ENCODE measurements at places on chromosomes 1 and 21.

GRCh38 chr1:31523769-31524168 lies 52.5 kb upstream of the TINAGL1 start:
- no peak for DNase-seq

- no peak for DNase-seq
These were observed 1058.0 kb upstream of the ADGRL4 start for GRCh38 chr1:80064524-80064923.

DNA sequence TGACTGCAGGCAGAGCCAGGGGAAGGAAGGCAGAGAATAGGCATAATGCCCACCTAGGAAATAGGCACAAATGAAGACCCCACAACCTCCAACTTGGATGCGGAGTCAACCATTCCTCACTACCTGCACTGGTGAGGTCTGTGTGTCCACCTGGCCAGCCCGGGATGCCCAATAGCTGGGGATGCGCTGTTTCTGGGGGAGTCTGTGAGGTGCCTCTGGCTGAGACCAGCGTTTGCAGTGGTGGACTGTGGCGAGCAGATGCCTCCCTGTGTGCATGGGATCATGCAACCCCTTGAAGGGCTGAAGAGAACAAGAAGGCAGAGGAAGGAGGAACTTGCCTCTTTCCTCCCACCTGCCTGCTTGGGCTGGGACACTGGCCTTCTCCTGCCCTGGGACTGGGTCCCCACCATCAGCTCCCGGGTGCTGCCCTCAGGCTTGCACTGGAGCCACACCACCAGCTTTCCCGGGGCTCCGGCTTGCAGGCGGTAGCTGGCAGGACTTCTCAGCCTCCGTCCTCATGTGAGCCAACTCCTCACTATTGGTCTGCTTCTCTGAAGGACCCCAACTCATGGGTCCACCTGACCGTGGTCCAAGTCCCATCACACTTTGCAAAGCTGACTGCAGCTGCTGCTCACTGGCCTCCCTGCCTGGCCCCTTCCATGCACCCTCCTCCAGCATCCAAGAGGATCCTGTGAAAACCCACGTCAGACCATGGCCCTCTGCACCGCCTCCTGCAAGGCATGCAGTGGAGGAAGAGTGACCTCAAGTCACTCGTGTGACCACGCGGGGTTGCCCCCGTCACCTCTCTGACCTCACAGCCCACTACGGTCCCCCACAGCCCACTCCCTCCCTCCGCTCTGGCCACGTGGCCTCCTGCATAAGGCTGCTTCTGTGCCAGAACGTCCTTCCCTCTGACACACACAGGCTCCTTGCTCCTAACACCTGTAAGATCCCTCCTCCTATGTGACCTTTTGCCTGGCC lies 2.7 kb upstream of the PDE9A start:
- no peak for DNase-seq

DNA sequence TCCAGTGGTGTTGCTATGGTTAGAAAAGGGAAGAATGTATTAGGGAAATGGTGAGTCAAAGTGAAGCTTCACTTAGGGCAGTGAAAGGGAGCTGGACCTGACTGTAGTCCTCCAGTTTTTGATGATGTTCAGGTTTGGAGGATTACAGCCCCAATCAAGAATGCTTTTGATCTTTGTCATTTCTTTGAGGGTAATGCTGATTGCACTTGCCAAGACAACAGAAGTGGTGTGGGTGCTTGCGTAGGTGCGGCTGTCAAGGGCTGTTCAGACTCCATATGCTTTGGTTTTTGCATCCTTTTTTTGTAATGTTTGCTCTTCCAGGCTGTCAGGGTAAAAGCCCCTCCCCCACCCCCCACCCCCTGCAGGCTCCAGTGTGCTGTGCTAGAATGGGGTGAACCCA lies 38.9 kb downstream of the HHAT start:
- no peak for DNase-seq

- no peak for DNase-seq
These were observed 354.1 kb upstream of the LRRC7 start for GRCh38 chr1:69213644-69214043.

GRCh38 chr1:201144701-201145100 lies 9.6 kb downstream of the TMEM9 start:
- no peak for DNase-seq

DNA sequence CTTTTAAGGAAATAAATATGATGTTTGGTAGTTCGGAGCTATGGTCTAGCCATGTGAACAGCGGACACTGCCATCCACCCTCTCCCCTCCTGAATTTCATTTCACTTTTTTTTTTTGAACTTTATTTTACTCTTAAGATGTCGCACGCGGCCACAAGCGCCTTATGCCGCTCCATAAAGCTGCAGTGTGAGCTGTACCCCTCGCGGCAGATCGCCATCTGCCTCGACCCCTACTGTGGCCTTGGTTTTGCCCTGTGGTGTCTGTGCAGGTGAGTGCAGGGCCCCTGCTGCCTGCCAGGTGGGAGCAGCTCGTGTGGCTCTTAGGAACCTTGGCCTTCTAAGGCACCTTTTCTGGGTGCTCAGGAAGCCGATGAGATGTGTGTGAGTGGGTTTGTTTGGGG lies 48.1 kb downstream of the S100B start:
- DNase-seq, result no peak

DNA sequence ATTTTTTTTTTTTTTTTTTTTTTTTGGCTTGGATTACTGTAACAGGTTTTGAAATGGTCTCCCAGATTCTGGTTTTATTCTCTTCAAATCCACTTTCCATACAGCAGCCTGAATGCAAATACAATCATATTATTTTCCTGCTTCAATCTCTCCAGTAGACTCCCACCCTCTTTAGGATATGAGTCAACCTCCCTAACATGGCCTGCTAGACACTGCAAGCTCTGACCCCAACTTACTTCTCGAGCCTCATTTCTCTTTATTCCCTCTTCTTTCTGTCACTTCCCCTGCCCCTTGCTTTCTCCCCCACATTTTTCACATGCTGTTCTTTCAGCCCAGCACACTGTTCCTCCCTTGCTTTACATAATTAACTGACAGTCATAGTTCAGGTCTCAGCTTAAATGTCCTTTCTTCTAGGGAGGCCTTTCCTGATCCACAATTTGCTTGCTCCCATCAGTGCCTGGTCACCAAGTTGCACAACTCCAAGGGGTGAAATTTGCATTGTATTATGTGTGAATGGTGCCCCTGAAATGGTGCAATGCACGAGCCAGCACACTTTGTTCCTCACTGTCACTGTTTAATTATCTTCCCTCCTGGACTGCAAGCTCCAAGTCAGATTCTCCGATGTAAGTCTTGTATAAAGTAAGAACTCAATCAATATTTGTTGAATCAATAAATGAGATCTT lies 22.1 kb upstream of the IL19 start:
- DNase-seq, result no peak

- no peak for DNase-seq
These were observed 5.9 kb upstream of the STUM start for GRCh38 chr1:226542623-226543103.

GRCh38 chr1:30778154-30778978 lies 20.8 kb upstream of the LAPTM5 start:
- DNase-seq, result no peak

- peak; percentile 95 for DNase-seq
These were observed at the start of gene SLC2A5 for GRCh38 chr1:9069326-9070100. SLC2A5 (minus strand) TSS chr1:9069635; CDS start chr1:9069536, 99 bp downstream.

DNA sequence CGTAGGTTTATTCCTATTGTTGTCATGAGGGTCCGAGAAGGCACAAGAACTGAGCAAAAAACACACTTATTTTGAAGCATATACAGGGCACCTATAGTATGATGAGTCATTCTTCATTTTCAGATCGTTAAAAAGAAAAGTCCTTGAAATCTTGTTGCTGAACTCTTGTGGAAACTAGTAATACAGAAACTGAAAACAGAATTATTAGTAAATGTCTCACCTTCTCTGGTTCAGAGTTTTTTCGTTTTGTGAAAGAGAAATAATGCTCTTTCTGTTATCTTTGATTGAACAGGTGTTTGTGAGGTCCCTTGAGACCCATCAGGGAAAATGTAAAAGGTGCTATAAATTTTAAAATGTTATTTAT lies 102.0 kb upstream of the COA6 start:
- DNase-seq, result no peak

DNA sequence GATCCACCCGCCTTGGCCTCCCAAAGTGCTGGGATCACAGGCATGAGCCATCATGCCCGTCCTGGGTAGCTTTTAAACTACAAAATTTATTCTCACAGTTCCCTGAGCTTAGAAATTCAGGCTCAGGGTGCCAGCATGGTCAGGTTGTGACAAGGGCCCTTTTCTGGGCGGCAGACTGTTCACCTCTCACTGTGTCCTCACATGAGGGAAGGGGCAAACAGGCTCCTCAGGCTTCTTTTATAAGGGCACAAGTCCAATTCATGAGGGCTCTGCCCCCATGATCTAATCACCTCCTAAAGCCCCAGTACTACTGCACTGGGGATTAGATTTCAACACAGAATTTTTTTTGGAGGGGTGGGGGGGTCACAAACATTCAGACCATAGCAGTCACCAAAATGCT lies 36.8 kb downstream of the GNG4 start:
- no peak for DNase-seq

- DNase-seq, result no peak
These were observed 89.9 kb upstream of the DSCAM start for GRCh38 chr21:40936771-40937261.

GRCh38 chr1:47555306-47555705 lies 117.5 kb downstream of the FOXD2 start:
- no peak for DNase-seq

DNA sequence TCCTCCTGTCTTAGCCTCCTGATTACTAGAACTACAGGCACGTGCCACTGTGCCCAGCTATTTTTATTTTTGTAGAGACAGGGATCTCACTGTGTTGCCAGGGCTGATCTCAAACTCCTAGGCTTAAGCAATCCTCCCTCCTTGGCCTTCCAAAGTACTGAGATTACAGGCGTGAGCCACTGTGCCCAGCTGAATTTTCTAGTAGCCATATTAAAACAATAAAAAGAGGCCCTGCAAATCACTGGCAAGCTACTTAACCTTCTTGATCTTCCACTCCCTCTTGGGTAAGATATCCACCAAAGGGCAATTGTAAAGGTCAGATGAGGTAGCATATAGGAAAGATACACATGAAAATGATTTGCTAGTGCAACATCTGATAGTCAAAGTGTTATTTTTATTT lies 65.6 kb upstream of the SRSF10 start:
- no peak for DNase-seq

DNA sequence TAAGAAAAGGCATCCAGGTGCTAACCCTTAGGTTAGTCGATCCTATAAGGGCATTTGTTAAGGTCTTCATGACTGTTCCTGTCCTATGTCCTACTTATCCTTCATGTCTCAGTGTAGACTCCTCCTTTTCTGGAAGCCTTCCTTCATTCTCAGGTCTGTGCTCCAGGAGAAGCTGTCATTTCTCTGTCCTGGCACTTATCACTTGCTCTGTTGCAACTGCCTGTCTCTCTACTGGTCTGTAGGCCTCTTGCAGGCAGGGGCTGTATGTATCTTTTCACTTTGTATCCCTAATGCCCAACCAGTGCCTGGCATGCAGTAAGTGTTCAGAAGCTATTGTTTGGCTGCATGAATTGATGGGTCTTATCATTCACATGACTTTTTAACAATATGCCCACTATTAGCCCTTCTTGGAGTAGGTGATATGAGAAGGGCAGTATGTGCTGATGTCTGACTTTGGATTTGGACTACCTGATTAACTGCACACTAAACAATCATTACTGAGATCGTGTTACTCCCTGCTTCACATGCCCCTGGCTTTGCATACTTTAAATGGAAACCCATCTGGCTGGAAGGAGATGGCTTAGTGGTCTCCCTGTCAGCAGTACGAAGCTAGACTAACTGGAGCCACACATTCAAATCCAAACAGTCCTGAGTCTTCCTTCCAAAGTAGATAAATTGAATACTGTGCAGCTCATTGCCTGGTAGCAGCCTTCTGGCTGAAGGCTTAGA lies 88.8 kb downstream of the RGL1 start:
- no peak for DNase-seq

DNA sequence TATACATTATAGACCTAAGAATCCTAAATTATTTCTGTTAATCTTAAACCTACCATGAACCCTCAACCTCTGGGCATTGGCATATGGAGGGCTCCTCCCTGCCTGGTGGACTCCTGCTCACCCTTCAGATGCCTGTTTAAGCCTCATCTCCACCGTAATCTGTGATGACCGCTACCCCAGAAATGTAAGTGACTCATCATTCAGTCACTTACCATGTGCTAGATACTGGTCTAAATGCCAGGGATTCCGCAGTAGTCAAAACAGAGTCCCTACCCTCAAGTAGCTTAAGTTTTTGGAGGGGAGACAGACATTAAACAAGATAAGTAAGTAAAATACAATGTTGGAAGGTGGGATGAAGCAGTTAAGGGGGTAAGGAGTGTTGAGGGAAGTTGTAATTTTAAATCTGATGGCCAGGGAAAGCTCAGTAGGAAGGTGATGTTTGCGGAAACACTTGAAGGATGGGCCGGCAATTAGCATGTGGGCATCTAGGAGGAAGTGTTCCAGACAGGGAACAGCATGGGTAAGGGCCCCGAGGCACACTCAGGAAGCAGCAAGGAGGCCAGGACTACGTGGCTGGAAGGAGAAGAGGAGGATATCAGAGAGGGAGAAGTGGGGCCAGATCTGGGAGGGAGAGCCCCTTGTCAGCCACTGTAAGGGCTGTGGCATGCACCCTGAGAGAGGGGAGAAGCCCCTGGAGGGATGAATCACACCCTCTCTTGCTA lies 141.7 kb upstream of the HOOK1 start:
- DNase-seq, result no peak
